CD8-positive, alpha-beta T cell (primary cell): ENCODE measurements at places on chromosomes 3 and 15.

- no peak for DNase-seq
These were observed 54.7 kb upstream of the XCR1 start for GRCh38 chr3:46082021-46082420.

DNA sequence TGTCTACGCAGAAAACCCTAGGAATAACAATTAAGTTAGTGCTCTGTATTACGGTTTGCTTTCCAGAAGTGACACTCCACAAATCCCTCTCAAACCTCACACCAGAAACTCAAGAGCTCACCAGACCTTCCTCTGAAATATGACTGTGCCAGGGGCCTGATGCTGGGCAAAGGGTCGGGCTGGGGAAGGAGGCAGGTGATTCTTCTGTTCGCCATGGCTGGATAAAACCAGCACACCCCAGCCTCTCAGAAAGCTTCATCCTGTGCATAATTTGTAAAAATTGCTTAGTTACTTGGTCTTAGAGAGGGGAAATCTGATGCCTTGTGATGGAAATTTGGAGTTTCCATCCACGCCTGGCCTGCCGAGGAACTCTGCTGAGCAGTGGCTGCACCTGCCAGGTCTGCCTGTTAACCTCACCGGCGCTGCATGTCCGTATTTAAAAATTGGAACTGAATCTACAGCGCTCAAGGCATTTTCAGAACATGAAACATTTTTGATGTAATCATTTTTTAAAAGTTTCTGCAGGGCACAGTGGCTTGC lies 22.7 kb upstream of the ATP1B3 start:
- DNase-seq, result no peak

DNA sequence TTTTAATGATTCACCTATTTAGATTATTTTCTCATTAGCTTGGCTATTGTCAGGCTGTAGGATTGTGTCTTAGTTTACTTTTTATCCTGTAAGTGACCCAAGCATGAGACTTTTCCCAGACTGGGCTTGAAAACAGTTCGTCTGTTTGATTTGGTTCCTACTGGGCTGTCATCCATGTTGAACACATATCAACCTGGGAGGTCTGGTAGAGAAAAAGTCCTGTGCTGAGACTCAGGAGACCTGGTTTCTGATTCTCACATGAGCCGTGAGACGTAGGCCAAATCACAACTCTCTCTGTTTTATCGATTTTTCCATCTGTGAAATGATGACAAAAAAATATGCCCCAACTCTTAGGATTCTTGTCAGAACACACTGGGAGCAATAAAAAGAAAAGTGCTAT lies 98.8 kb upstream of the GALNT15 start:
- no peak for DNase-seq

DNA sequence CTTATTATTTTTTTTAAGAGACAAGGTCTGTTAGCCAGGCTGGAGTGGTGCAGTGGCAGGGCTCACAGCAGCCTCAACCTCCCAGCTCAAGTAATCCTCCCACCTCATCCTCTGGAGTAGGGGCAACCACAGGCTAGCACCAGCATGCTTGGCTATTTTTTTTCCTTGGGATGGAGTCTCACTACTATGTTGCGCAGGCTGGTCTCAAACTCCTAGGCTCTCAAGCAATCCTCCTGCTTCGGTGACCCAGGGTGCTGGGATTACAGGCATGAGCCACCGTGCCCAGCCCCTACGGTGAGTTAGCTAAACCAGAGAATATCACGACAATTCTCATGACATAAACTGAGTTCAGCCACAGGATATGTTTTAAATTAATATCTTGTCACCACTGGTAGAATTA lies 2.0 kb downstream of the DCUN1D1 start:
- DNase-seq, result no peak

GRCh38 chr15:89665449-89666181 lies 10.3 kb upstream of the KIF7 start:
- DNase-seq, result no peak
